ENCODE measurements at places on chromosomes 3 and 15. TPM values are rescaled to one million over a fixed set of nuclear protein-coding genes. Genes with fewer than 3 reads are reported as not detected.

DNA sequence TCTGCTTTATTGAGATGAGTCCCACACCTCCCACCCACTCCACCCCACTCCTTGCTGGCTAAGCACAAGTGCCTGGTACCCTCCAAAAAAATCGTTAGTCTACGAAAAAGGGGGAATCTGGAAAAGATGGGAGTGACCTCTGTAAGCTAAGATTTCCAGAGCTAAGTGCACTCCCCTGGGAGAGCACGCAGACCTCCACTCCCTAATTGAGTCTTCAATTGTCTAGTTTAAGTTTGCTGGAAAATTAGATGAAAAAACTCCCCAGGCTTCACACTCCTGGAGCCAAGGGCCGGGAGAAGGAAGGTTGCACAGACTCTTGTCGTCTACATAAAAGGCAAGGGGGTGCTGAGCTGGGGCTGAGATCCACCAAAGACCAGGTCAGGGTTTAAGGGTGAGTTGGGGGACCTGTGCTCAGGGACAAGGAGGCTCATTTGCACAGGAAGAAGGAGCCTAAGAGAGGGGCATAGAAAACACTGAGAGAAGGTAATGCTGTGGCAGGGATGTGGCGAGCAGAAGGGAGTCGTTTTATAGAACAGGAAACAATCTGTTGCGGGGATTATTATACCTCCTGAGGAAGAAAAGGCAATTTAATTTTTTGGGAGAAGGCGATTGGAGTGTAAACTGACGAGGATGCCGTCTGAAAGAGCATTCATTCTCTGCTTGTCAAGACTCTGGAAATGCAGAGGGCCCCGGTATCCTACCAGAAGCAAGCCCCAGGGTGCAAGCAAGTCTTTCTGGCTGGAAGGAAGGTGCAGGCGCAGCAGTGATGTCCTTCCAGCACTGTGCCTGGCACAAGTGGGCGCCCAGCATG, 126.5 kb upstream of the DLG1 start:
- no peak for DNase-seq

The BFSP2 gene
- not detected for total RNA-seq

DNA sequence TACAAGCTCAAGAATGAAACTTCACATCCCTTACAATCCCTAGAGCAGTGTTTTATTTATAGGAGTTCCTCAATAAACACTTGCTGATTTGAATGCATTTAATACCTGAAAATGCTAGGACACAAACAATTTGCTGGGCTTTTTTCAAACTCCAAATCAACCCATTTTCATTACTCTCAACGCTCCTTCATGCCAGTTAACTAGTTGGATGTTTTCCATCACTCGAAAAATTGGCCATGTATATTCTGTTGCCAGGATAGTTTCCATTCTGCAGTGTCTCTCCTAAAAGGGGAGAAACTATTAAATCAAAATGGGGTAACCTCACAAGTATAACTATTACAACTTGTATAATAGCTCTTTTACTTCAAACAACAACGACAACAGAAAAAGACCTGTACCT, 1.2 kb downstream of the GBE1 start:
- no peak for DNase-seq

DNA sequence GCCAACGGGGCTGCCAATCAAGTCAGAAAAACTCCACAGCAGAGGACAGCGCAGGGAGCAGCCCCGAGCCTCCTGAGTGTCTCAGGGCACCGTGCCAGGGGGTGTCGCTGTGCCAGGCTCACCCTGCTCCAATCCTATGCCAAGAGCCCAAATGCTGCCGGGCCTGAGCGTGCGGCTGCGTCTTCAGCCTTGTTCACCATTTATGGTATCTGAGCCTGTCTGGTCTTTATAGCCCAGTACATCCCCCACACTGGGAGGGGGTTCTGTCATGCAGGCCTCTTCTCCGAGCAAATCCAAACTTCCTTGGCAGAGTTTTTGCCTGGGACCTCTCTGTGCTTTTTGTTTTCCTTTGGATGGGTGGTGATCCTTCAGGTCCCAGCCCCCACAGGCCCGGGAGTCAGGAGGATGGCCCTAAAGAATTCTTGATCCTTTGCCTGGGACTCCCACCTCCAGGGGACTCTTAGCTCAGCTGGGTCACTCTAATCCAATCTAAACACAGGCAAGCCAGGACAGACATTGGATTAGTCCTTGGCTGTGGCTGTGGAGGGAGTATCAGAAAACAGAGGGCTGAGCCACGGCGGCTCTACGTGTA, 135.1 kb upstream of the HACD2 start:
- no peak for DNase-seq

DNA sequence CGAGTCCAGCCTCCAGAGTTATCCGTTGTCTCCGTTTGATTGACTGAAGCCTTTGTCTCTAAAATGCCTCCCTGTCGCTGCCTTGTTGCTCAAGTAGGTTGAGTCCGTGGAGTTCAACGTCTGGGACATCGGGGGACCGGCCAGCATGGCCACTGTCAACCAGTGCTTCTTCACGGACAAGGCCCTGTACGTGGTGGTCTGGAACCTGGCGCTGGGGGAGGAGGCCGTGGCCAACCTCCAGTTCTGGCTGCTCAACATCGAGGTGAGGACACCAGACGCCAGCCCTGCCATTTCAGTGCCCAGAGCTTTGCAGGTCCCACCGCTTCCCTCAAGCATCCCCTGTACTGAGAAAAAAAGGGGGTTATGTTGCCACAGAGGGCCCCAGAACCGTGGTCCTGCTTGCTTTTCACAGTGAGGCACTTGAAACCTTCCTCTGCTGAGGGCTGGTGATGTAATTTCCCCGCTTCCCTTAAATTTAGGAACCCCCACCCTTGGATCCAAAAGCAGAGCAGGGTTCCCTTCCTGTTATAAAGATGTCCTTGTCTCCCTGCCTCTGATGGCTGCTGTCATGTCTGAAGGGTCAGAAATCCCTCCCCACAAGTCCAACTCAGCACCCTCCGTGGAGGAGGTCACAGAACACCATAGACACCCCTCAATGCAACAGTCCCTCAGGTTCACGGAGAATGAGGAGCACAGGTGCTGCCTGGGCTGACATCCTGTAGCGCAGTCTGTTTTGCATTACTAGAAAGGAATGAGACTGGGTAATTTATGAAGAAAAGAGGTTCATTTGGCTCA, 105.7 kb downstream of the LRRK1 start:
- DNase-seq: peak; percentile 39

The CALML4 gene
- total RNA-seq: 6.8 TPM

DNA sequence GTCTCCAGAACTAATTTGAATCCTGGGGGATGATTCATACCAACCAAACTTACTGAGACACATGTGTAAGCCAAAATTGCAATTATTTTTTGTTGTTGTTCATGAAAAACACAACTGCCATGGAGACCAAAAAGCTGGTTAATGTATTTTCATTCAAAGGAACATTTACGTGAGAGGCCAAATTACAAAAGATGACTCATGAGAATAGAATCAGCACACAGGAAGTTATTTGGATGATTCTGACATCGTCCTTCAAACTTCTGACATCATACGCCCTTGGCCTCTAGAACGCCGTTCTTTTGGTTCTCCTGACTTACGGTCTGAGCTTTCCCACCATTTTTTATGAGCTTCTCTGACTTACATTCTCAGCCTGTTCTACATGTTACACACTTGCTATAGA, 3.0 kb upstream of the ZNF280D start:
- DNase-seq: no peak

The NLGN1 gene
- 0.12 TPM for total RNA-seq

DNA sequence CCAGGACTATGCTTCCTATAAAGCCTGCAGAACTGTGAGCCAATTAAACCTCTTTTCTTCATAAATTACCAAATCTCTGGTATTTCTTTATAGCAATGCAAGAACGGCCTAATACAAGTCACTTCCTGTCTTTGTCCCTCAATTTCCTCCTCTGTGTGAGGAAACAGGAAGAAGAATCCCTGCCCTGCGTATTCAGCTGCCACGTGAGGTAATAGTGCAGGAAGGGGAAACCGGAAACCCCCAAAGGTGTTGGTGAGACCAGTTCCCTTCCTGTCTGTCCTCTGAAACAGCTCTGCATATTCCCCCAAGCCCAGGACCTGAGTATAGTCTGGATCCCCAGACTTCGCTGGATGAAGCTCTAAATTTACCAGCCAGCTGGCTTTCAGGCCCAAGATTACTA, 18.1 kb upstream of the PTPN23 start:
- no peak for DNase-seq

DNA sequence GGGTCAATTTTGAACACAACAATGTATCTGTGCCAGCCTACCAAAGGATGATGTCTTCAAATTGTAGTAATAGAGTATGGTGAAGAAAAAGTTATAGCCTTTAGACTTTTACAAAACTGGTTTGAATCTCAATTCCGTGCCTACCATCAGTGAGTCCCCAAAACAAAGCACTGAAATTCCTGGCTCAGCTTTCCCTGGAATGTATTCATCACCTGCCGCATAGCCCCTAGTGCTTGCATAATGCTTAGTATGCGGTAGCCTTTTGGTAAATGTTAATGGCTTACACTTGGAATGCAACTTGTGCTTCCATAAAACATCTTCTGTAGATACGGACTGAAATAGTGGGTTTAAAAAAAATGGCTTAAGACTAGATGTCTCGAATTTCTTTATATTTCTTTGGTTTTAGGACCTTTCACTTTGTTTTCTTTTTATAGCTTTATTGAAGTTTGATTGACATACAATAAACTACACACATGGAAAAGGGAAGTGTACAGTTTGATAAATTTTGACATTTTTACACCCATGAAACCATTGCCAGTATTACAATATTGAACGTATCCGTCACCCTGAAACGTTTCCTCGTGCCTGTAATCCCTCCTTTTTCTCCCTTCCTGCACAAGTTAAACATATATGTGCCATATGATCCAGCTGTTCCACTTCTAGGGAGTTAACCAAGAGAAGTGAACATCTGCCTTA, 12.1 kb downstream of the SACM1L start:
- DNase-seq: no peak
